Substantia nigra (tissue), 51 donors: ENCODE measurements at places on chromosomes 3 and 15.

GRCh38 chr15:38062696-38063095 lies 128.3 kb downstream of the TMCO5A start:
- DNase-seq: no peak

- DNase-seq: no peak
Measured at GRCh38 chr3:188951734-188952133, 220.0 kb upstream of the TPRG1 start.

DNA sequence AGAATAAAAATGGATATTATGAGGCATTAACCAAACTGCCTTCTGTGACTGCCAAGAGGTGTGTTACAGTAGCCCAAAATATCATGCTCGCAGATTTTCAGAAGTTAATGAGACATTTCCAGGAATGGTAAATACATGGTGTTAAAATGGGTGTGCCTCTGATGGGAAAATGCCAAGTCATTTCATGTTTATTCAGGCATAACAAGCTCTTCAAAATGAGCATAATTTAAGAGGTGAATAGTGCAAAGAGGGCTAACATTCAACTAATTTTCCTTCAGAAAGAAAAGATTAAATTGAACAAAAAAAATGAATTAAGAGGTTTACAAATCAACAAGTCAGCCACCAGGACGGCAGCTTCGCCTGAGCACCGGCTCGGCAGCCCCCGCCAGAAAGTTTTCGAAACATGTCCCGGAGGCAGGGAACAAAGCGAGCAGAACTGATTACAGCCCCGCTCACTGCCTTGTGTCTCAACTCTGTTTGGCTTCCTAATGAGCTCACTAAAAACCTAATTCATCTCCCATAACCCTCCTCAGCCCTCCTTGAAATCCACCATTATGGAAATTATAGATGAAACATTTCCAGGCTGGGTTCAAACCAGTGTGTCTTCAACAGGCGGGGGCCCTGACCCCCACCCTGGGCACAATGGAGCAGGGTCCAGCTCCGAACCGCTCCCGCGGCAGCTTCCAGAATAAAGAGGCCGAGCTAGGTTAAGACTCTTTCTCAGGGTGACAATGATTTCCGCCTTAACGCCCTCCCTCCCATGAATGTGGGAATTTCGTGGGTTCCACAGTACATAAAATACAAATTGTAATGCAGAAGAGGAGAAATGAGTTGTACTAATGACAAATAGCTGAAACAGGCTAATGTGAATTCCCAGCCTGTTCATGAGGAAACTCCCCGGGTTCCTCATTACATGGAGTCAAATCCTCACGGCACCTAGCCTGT lies 43.9 kb downstream of the MEIS2 start:
- no peak for DNase-seq

DNA sequence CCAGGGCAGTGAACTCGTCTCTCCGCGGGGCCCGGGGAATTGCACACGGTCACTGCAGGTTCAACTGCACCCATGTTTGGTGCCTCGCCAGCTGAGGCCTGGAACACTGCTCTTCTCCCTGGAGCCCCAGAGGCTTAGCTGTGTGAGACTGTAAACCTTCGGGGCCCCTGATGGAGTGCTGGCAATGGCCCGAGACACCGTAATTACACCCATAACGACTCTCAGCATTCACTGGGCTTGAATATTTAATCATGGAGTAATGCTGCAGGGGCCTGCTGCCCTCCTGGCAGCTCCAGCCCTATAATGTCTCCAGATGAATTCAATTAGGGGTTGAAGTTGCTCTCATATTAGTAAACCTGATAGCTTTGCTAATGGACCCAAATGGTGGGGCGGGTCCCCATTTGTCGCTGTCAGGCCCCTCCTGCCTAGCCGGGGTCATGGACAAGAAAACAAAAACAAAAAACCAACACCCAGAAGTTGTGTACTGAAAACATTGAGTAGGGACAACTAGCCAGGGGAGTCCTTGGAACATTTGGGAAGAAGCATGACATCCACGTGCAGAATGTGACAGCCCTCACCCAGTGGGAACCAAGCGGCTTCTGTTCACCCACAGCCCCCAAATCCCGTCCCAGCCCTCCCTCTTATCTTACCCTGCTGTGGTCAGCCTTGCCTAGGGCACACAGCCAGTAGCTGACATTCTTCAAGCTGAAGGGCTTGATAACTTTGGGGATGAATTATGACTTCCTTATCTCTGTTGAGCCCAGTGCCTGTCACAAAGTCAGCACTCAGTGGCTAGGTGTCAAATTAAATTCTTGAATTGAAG lies 74.3 kb upstream of the SCN5A start:
- no peak for DNase-seq

DNA sequence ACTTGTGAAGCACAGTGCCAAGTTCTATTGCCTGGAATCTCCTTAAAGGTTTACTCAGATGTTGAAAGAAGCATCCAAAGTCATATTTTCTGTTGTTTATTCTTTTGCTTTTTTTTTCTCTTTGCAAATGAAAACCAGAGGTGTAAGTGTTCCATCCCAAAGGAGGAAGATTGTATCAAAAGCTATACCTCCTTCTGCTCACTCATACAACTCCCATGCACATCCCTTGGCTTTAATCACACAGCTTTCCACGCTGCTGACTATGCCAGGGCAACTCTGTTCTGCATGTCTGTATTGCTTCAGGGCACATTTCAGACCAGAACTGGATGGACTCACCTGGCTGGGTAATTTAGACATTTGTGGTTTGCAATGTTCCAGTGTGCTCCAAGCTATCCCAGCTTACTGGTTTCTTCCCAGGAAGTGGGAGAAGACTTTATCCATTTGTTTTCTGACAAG lies 399.6 kb upstream of the TBL1XR1 start:
- DNase-seq: no peak

- no peak for DNase-seq
Measured at GRCh38 chr15:29651476-29652233, 170.6 kb downstream of the TJP1 start.

GRCh38 chr15:42727750-42728381 lies 9.1 kb downstream of the CDAN1 start:
- no peak for DNase-seq

- no peak for DNase-seq
Measured at GRCh38 chr15:86615816-86616215, 536.1 kb downstream of the AGBL1 start.

DNA sequence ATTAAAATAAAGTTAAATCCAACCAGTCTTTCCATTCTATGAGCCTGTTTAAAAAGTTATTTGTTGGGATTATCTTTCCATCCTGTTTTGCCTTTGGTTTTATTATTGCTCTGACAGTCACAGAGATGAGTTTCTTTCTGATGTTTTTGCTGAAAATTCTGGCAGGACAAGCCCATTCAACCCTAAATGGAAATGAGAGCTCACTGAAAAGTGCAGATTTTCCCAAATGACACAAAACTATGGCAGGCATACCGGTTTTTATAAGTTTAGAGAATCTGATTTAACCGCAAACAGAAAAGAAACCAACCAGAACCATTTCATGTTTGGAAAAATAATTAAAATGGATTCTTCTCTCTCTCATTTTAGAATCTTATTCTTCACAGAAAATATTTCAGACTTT lies 238.1 kb upstream of the SGO1 start:
- DNase-seq: no peak

DNA sequence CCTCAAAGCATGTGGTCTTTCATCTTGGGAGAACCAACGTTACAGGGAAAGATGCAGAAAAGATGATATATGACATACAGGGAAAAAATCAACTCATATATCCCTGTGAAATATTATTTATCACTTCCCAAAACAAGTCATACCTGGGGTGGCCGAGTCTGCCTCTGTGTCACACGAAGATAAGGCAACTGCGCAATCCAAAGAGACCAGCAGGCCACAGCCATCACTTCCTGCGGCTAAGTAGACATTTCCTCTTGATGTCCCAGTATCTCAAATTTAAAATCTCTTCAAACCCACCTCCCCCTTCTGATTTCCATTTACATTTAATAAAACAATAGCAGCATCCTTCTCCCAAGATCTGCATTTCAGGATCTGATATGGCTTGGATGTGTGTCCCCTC lies 71.5 kb downstream of the IGF2BP2 start:
- no peak for DNase-seq

DNA sequence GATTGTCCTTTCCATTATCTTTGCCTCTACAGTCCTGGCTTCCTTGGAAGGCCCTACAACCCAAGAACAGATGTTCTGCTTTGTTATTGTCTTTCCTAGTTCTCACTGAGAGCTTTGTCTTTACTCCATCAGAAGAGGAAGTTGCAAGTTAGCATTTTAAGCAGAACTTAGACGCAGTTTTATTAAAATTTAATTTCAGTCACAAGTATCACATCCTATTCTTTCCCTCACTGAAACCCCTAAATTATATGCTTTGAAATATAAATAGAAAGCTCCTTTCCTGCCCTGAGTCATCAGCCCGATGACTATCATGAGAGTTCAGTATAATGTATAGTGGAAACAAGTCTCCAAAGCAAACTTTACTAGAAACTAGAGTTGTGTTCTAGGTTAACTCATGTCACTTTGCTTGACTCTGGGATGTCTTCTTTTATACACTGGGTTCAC lies 291.2 kb upstream of the RBMS3 start:
- no peak for DNase-seq

DNA sequence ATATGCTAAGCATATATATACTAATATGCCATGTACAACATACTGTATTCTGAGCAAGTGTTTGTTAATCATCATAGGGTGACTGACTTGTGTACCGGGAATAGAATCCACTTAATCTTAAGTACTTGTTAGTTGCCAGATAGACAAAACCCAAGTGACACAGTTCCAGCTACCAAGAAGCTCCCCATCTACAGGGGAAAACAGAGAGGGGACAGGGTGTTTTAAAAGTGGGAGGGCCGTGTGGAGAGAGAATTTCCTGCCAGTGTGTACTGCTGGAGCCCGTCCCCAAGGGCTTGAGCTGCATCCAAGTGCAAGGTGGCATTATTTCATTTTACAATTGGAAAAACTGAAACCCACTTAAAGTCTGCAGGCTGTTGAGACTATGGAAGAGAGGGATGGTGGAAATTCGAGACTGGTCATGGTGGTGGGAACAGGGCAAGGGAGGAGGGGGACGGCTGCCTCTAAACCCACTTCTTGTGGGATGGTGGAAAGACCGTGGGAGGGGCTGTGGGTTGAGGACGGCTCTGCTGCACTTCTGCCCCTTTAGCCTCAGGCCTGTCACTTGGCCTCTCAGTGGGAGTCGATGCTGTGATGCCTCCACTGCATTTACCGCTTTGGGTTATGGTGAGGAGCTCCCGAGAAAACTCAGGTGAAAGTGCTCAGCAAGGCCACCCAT lies 310.6 kb upstream of the LRRFIP2 start:
- no peak for DNase-seq

- DNase-seq: no peak
Measured at GRCh38 chr3:187359798-187360486, 8.2 kb upstream of the RTP4 start.

GRCh38 chr15:65930134-65930533 lies 60.8 kb downstream of the RAB11A start:
- no peak for DNase-seq
